Stimulated activated CD4-positive, alpha-beta T cell treated with anti-CD3 and anti-CD28 coated beads, Interleukin-15, amount 100 ng/mL, for 1 hour (primary cell): ENCODE measurements at places on chromosomes 16 and 17.

GRCh38 chr16:704047-704446 lies 1.6 kb downstream of the FBXL16 start:
- no peak for DNase-seq

- DNase-seq: no peak
Measured at GRCh38 chr17:13597723-13598347, 3.9 kb downstream of the HS3ST3A1 start.

GRCh38 chr16:920717-921116 lies 50.1 kb downstream of the LMF1 start:
- DNase-seq: no peak

GRCh38 chr16:66306366-66307150 lies 59.9 kb upstream of the CDH5 start:
- DNase-seq: no peak

DNA sequence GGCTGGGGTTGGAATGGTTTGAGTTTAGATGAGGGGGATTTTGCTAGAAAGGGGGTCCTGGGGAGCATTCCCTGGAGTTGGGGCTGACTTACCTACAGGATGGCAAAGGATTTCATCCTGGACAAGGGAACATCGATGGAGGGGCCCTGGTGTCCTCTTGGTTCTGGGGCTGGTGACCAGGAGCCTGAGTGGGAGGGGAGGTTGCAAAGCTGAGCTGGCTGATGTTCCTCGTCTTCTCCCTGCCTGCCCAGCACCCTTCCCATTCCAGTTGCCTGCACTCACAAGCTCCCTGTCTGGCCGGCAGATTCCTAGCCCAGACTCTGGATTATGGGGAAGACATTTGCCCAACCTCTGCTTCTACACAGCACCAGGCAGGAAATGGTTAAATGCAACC lies 37.2 kb downstream of the ITGAE start:
- DNase-seq: no peak

GRCh38 chr16:68059804-68060203 lies 25.4 kb upstream of the NFATC3 start:
- no peak for DNase-seq

GRCh38 chr16:77951788-77952187 lies 70.6 kb upstream of the CLEC3A start:
- DNase-seq: no peak

- DNase-seq: no peak
Measured at GRCh38 chr16:4682616-4683254, 10.6 kb upstream of the NUDT16L1 start.

GRCh38 chr16:63925221-63925620 lies 1196.6 kb downstream of the CDH11 start:
- no peak for DNase-seq

- no peak for DNase-seq
Measured at GRCh38 chr17:52143542-52143941, 15.0 kb downstream of the CA10 start.

DNA sequence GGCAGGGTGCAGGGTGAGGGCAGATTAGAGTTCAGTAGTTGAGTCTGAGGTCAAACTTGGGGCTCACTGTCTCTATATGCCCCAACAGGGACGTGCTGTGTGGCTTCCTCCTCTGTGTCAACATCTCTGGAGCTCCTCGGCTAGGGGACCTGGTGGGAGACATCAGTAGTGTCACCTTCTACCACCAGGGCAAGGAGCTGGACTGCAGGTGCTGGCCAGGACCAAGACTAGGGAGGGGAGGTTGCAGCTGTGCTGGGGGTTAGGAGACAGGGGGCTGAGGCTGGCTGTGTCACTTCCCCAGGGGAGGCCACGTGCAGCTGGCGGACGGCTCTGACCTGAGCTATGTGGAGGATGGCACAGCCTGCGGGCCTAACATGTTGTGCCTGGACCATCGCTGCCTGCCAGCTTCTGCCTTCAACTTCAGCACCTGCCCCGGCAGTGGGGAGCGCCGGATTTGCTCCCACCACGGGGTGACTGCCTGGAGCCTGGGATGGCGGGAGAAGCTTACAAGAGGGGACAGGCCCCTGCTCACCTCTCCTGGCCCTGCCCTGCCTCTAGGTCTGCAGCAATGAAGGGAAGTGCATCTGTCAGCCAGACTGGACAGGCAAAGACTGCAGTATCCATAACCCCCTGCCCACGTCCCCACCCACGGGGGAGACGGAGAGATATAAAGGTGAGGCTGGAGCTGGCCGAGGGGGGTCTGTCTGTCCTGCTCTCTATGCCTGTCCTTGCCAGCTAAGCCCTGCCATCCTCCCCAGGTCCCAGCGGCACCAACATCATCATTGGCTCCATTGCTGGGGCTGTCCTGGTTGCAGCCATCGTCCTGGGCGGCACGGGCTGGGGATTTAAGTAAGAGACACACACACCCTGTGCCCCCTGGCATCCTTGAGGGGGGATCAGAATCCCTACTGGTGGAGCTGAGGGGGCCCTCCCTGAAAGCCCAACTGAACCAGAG lies 18.9 kb downstream of the ADAM11 start:
- no peak for DNase-seq

GRCh38 chr16:66701026-66701425 lies 4.5 kb upstream of the CMTM4 start:
- no peak for DNase-seq

GRCh38 chr17:13522749-13523148 lies 79.0 kb downstream of the HS3ST3A1 start:
- no peak for DNase-seq

- DNase-seq: no peak
Measured at GRCh38 chr16:56298948-56299596, 107.8 kb downstream of the GNAO1 start.

- no peak for DNase-seq
Measured at GRCh38 chr17:81511804-81512561, 616 bp downstream of the ACTG1 start.

GRCh38 chr17:76793775-76794174 lies 55.9 kb downstream of the MFSD11 start:
- DNase-seq: no peak

DNA sequence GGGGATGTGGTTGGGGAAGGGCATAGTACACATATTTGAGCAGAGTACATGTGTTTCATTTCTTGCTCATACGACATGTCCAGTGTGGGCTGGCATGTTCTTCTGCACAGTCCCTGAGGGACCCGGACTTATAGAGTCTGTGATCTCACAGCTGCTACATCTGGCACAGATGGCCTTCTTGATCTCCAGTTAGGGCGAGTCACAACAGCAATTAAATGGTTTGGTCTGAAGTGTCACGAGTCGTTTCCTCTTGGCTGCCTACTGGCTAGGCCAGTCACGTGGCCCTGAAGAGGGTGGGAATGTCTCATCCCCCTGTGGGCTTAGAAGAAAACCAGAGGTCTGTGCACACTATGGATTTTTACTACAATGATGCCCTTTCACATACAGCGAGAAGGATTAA lies 443.6 kb downstream of the WWOX start:
- DNase-seq: no peak

GRCh38 chr16:12199524-12199923 lies 223.0 kb downstream of the SNX29 start:
- DNase-seq: no peak

DNA sequence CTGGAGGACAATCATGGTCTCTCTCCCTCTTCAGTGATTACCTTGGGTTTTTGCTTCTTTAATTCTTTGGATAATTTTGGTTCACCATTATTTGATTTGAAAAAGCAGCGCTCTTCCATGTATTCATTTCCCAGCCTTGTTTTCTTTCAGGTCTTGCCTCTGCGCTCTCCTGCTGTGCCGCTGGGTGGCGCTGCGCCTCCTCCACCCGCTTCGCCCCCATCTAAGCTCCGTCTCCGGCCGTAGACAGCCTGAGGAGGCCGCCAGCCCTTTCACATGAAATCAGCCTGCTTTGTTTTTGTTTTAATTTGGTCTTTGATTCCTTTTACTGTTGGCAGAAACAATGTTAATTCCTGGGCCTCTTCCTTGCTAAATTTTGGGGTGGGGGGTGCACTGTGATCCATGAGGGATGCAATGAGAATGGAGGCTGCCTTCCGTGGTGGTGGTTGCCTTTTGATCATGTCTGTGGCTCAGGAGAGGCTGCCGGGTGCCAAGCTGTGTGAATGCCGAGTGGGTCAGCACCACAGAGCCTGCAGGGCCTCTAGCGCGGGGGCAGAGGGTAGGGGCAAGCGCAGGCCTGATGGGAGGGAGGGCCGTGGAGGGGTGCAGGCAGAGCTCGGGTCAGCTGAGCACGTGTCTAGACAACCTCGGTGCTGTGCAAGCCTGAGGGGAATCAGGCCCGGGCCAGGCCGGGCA lies 64.1 kb downstream of the PLD6 start:
- peak; percentile 36 for DNase-seq

- DNase-seq: peak; percentile 67
Measured at GRCh38 chr16:27230562-27231001, 27.3 kb downstream of the KDM8 start.

DNA sequence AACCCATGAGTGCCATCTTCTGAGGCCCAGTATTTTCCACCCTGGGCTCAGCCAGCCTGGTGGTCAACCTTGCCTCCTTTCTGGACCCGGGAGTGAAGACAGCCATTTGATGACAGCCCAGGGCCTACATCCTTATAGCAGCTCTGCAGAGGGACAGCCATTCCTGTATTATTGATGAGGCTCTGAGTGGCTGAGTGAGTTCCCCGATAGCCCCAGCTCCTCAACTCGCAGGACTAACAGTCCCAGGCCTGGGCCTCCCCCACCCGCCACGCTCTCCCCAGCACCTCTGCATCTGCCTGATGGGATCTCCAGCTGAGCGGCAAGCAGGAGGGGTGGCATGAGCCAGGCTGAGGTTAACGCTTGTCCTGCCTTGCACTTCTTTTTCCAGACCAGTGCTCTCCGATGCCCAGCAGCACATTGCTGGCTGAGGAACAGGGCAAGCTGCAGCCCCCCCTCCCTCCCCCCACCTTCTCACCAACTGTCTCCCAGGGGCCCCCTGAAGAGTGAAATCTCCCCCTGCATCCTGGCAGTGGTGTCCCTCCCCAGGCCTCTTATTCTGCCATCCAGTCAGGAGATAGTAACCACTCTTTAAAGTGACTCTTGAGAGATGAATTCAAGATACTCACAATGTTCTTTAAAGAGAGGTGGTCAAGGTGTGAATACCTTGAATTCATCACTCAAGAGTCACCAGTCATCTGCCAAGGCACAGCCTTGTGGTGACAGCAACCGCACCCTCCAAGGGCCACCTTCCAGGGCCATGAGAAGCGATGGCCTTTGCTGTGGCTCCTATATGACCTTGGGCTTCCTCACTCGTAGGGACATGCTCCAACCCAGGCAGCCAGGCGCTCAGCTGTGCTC lies 23.5 kb downstream of the CACNG5 start:
- DNase-seq: no peak

DNA sequence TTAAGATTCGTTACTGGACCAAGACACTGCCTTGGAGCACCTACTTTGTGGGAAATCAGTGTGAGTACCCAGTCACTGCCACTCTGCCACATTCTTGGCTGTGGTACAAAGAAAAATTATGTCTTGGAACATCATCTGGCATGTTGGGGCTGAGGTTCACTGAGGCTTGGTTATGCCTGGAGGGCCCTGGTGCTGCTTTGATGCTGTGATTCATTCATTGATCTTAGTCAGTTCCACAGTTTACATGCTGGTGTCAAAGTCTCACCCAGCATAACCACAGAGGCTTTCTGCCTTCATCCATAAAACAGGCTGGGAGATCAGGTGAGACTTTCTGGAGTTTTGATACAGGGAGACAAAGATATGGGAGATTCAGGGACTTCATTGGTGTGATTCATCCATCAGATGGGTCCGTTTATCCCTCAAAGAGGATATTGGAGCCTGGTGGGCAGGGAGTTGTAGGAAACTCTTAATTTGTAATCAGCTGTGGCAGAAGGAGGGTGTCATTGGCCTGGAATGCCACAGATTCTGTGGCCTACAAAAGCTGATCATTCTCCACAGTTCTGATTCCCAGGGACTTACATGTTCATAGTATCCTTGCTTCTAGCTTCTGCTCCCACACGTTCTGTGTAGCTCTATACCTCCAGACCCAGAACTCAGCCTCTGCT lies 322.5 kb downstream of the PMP22 start:
- no peak for DNase-seq

DNA sequence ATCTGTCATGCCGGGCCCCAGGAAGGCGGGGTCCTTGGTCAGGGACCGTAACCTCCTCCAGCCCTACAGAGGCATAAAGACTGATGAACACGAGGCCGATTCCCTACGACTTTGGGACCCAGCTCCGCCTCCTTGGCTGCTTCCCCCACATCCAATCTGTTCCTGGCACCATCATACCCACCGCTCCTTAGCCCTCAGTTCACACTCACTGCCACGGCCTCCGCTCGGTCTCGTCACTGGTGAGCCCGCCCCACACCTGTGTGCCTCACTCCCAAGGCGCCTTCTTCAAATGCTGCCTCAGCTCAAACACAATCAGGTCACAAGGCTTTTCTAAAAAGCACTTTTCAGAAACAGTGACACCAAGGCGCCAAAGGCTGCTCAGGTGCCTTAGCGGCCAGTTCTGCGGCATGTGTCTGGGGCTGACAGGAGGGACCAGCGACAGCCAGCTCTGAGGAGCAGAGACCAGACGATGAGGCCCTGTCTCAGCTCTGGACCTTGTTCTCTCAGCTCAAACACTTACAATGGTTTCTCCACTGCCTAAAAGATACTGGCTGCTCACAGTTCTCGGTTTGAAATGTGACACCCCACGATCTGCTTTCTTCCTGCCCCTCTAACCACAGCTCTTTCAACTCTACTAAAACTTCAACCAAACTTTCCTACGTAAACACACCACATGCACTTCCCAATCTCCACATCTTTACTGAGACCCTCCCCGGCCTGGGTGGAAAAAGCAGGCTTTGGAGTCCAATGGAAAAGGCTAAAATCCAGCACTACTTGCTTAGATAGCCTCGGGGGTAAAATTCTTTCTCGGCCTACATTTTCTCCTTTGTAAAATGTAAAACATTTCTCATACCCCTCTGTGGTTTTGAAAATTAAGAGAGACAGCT lies 33.2 kb downstream of the CYB5D2 start:
- no peak for DNase-seq

- DNase-seq: no peak
Measured at GRCh38 chr17:50155115-50155819, 4.8 kb upstream of the PPP1R9B start.

DNA sequence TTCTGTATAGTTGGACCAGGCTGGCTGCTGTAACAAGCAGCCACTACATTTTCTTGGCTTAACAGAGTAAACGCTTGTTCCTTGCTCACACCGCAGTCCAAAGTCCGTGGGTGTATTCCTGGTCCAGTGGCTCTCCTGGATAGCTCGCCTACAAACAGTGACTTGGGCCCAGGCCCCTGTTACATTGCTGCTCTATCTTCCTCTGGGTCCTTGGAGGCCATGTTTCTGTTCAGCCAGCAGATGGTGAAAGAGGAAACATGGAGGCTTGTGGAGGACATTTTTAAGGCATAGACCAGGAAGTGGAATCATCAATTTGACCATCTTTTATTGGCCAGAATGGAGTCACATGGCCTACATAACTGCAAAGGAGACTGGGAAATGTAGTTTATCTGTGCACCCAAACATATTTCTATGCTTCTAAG lies 55.1 kb downstream of the ATP2C2 start:
- DNase-seq: no peak

DNA sequence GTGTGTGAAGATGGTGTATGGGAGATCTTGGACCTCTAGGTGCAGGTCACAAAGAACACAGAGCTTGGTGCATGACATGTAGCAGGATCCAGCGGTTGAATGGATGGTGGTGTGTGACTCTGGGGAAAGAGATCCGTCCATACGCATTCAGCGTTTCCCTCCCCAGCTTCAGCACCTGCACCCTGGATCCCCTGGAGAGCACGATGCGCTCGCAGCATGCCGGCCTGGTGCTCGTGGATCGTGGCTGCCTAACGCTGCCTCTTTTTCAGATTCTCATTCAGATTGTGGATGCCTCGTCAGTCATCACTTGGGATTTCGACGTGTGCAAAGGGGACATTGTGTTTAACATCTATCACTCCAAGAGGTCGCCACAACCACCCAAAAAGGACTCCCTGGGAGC lies 70.9 kb downstream of the SEC14L1 start:
- no peak for DNase-seq

- no peak for DNase-seq
Measured at GRCh38 chr17:53516636-53517035, 306.1 kb upstream of the KIF2B start.
